ENCODE measurements at places on chromosomes 3 and 15. TPM values are rescaled to one million over a fixed set of nuclear protein-coding genes. Genes with fewer than 3 reads are reported as not detected.
A peak's percentile ranks its signal among the peaks of the same experiment; 100 is the strongest.

The TICRR gene
- total RNA-seq: 24.9 TPM

The VPS33B gene
- 8.6 TPM for total RNA-seq

DNA sequence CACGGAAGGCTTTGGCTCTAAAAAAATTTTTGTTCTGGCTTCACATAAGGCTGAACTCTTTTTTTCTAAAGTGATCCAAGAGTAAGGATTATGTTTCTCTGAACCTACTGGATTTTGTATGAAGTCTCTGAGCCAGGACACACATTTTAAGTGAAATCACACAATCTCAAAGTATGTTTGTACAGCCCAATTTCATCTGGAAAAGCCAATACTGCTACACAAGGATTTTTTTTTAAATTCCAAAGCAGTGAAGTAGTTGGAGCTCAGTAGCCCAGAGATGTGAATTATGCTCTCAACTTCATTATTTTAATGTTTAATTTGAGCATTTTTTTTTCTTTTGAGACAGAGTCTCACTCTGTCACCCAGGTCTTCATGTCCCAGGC, 243.9 kb downstream of the FAM43A start:
- H3K27ac ChIP-seq: no peak overlapping the region
- no peak for DNase-seq
- no peaks in the 10 kb centered on the region for H3K4me1 ChIP-seq
- H3K4me3 ChIP-seq: no peak overlapping the region

DNA sequence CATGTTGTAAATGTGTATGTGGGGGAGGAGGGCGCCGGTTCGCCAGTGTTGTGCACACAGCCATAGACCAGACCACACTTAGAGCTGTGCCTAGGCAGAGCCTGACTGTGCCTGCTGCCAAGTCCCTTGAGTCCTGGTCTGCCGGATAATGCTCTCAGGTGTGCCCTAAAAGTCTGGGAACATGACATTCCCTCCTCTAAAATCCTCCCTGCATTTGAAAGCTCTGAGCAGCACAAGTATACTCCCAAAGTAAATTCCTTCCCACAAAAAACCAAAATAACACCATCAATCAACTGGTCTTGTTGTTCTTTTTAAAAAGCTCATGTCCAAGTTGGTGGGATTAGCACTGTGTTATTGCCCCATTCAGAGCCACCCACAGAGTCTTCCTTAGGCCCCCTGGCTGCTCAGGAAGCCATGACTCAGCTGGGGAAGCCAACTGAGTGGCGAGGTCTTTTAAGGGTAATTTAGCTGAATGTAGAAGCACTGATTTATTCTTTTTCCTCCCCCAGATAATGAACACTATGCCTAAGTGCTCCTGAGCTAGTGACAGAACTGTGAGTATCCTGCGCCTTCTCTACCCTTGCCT, 147.8 kb upstream of the MCTP2 start:
- H3K4me3 ChIP-seq: no peak overlapping the region
- H3K27me3 ChIP-seq: no peaks in the 10 kb centered on the region
- H3K27ac ChIP-seq: no peak overlapping the region
- DNase-seq: peak; percentile 49

DNA sequence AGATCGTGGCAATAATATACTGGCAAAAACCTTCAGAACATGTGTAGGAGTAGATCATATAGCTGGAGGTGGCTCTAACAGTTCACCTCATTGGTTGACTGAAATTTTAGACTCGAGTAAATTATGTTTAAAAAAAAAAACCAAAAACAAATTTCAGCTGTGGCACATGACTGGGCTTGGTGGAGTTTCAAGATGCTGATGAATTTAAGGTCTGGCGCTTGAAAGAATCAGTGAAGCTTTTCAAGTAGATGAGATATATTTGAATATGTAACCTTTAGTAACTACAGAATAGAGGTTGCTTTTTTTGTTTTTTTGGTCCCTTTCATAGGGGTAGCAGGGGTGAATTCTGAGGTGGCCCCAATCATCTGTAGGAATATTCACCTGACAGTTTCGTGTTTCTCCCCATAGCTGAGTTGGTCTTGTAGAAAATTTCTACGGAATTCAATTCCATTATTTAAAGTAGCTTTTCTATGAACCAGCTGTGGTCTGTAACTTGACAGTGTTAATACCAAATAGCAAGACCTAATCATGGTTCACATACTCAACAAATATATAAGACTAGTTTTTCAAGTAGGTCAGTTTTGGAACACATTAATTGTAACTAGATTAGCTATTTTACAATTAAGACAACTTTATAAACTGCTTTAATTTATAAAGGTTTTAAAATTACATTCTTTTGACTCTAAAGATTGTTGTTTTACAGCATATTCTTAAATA, 65.6 kb downstream of the MAP4 start:
- no peak overlapping the region for H3K27ac ChIP-seq
- DNase-seq: no peak
- H3K36me3 ChIP-seq: no peaks in the 10 kb centered on the region

GRCh38 chr3:142962175-142962519, 1.3 kb downstream of the PAQR9 start:
- H3K27me3 ChIP-seq: peaks cover 5% of the 10 kb centered on the region
- H3K36me3 ChIP-seq: no peaks in the 10 kb centered on the region
- H3K4me3 ChIP-seq: no peak overlapping the region
- DNase-seq: no peak

GRCh38 chr3:11558411-11558903, 85.3 kb downstream of the VGLL4 start:
- H3K36me3 ChIP-seq: peaks cover 17% of the 10 kb centered on the region
- peaks cover 14% of the 10 kb centered on the region for H3K4me1 ChIP-seq
- no peaks in the 10 kb centered on the region for H3K27me3 ChIP-seq
- no peak overlapping the region for H3K4me3 ChIP-seq

GRCh38 chr3:123344175-123344906, 104.5 kb downstream of the ADCY5 start:
- no peak overlapping the region for H3K4me3 ChIP-seq
- no peaks in the 10 kb centered on the region for H3K4me1 ChIP-seq
- no peaks in the 10 kb centered on the region for H3K36me3 ChIP-seq
- no peaks in the 10 kb centered on the region for H3K27me3 ChIP-seq
- no peak overlapping the region for H3K27ac ChIP-seq

DNA sequence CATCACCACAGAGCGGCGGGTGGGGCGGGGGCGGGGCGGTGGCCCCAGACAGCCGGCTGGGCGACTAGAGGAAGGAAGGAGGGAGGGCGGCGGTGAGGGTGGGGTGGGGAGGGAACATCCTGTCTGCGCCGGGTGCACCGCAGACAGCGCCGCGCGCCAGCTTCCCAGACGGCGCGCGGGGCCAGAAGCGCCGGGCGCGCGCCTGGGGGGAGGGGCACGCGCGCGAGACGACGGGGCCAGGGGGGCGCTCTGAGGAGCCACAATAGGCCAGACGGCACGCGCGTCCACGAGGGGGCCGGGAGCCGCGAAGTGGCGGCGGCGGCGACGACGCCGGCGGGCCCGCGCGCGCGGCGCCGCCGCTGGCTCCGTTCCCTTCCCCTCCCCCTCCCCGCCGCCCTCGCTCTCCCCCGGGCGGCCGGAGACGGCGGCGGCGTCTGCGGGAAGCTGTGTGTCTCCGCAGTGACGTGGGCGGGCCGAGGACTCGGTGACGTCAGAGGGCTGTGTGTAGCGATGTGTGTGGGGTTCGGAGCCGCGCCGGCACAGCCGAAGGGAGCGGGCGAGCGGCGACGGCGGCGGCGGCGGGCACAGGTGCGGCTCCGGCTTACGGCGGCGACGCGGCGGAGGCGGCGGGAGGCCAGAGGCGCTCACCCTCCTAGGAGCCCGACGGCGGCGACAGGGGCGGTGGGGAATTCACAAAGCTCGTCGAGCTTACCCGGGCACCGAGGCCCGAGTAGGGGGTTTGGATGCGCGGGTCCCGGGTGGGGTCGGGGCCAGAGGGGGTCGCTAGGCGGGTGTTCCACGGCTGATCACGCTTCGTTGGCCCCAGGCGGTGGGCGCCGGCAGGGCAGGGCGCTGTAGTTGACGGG, at the start of gene SKIL:
Gene SKIL, plus strand, starts transcription at position 540 of the 866 bp plus-strand sequence. CDS start 2,617 bp downstream, outside the sequence.
- H3K4me3 ChIP-seq: peak within 1 kb of the TSS; percentile 93
- peak; percentile 92 for DNase-seq
- H3K4me1 ChIP-seq: peaks cover 21% of the 10 kb centered on the region
- H3K36me3 ChIP-seq: peaks cover 30% of the 10 kb centered on the region

DNA sequence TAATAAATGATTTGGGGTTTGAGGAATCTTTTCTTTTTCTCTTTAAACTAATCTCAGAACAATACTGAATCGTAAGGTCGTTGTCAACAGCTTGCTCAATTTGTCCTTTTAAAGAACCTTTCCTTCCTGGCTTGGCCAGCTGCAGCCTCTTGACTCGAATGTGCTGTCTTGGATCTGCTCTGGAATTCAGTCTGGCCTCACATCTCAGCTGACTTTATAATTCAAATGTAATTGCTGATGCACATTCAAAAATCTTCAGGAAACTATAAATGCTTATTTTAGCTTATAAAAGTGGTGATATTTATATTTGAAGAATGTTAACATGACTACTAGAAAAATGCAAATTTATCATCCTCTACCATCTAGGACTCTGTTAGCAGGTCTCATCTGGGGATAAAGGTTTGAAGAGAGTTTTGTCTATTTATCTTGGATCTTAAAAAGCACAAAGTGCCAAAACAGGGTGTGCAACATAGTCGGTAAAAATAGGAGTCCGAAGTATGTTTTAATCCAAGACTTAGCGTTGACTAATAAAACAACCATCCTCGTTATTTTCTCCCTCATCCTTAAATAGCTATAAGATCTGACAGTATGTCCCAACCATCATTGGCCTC, 1035.2 kb downstream of the MCTP2 start:
- H3K4me1 ChIP-seq: peaks cover 8% of the 10 kb centered on the region
- H3K27me3 ChIP-seq: no peaks in the 10 kb centered on the region
- no peak overlapping the region for H3K27ac ChIP-seq
- H3K4me3 ChIP-seq: no peak overlapping the region
- no peak for DNase-seq

GRCh38 chr15:73949496-73949895, 23.2 kb downstream of the LOXL1 start:
- no peaks in the 10 kb centered on the region for H3K27me3 ChIP-seq
- no peak overlapping the region for H3K4me3 ChIP-seq
- no peaks in the 10 kb centered on the region for H3K36me3 ChIP-seq
- DNase-seq: no peak
- peaks cover 17% of the 10 kb centered on the region for H3K4me1 ChIP-seq
